NCI-H510A (cell line): ENCODE measurements at places on chromosomes 2 and 18.

DNA sequence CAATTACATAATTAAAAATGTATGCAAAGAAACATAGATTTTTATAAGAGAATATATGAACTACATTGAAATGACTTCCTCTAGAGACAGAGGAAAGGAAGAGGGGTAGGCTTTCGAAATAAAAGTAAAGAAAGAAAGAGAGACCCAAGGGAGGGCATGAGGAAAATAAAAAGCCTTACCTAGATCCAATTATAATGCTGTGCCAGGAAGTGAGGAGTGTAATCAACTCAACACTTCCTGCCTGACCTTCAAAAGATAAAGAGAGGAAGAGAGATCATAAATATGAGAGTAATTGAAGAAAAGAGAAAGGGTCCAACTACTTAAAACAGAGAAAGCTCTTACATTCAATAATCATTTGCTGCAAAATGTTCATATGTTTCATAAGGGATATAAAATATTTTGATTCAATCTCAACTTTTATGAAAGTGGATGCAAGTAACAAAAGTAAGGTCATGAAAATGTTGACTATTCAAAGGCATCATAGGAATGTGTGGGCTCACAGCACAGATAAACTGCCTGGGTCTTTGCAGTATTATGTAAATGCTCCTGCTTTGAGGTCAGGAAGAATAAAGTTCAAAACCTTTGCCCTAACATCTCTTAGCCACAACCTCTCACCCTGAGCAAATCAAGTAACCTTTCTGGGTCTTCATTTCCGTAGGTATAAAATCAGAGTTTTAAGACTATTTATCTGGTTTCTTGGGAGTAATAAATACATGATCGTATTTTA lies 1237.7 kb downstream of the LRP1B start:
- no peak for DNase-seq

DNA sequence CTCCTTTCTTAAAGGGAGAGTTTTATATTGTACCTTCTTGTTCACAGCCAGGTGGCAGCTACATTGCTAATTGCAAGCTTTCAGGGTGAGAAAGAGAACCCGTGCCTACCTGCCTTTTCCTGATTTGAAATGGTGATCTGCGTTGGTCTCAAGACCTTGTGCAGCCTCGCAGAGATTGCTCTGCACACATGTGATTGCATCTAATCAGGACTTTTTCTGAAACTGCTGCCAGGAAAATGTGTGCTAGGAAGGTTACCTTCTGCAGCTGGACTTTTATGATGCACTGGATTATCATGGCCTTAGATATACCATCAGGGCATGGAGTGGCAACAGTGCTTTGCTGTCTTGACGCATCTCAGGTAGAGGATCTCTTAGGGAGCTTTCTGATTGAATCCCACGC lies 45.1 kb downstream of the AGAP1 start:
- DNase-seq: no peak

DNA sequence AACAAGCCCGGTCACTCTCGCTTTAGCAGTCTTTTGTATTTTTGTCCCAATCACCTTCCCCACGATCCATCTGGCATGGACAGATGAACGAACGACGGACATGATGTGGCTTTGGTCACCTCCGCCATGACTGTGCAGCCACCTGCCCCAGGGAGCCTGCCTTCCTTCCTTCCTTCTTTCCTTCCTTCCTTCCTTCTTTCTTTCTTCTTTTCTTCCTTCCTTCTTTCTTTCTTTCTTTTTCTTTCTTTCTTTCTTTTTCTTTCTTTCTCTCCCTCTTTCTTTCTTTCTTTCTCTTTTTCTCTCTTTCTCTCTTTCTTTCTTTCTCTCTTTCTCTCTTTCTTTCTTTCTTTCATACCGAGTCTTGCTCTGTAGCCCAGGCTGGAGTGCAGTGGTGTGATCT lies 39.0 kb downstream of the ATP8B1 start:
- no peak for DNase-seq

- DNase-seq: no peak
Observed at GRCh38 chr2:222424276-222424728, at the start of gene SGPP2. TSS of gene SGPP2 (plus strand) at chr2:222424543. CDS start at chr2:222424603, 60 bp downstream.

GRCh38 chr2:43265421-43265820 lies 39.0 kb upstream of the ZFP36L2 start:
- no peak for DNase-seq

- DNase-seq: no peak
Observed at GRCh38 chr2:207967121-207967520, 58.2 kb downstream of the PLEKHM3 start.

GRCh38 chr2:96240341-96241038 lies 25.3 kb downstream of the TMEM127 start:
- peak; percentile 62 for DNase-seq

DNA sequence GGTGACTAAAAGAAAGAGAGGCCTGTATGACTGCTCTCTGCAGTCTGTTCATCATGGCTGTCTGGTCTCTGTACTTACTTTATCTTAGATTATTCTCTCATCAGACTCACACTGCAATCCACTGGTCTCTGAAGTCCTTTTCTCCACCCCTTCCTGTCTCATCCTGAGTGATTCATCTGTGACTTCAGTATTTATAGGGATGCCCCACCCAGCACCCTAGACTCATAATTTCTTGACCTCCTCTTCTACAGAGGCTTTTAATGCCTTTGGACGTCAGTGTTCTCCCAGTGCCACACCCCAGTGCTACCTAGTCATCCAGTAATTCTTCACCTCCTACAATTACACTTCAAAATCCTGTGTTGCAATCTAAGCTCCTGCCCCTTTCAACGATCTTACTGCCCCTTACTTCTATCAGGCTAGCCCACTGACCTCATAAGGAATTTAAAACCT lies 14.9 kb upstream of the ITPRID2 start:
- no peak for DNase-seq

DNA sequence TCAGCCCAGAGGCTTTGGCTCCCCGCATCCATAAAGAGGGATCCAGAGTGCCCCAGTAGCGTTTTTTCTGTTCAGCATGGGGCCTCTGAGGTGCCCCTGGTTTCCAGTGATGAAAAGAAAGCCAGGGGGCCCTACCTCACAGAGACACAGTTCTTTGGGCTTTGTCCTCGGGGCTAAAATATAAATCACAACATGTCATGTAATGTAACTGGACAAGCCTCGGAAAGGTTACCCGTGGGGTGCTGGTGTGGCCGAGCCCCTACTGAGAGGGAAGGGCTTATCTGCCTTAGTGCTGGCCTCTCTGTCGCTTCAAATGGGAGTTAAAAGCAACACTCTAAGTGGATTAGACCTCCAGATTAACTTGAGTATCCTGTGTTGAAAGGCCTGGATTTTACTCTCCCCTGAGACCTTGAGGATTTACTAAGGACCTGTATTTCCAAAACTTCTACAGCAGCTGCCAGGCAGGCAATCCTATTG lies 251.6 kb upstream of the APCDD1 start:
- DNase-seq: no peak

GRCh38 chr2:102735416-102736109 lies 26.3 kb upstream of the TMEM182 start:
- peak; percentile 21 for DNase-seq

- no peak for DNase-seq
Observed at GRCh38 chr2:195450552-195451113, 206.4 kb upstream of the SLC39A10 start.

DNA sequence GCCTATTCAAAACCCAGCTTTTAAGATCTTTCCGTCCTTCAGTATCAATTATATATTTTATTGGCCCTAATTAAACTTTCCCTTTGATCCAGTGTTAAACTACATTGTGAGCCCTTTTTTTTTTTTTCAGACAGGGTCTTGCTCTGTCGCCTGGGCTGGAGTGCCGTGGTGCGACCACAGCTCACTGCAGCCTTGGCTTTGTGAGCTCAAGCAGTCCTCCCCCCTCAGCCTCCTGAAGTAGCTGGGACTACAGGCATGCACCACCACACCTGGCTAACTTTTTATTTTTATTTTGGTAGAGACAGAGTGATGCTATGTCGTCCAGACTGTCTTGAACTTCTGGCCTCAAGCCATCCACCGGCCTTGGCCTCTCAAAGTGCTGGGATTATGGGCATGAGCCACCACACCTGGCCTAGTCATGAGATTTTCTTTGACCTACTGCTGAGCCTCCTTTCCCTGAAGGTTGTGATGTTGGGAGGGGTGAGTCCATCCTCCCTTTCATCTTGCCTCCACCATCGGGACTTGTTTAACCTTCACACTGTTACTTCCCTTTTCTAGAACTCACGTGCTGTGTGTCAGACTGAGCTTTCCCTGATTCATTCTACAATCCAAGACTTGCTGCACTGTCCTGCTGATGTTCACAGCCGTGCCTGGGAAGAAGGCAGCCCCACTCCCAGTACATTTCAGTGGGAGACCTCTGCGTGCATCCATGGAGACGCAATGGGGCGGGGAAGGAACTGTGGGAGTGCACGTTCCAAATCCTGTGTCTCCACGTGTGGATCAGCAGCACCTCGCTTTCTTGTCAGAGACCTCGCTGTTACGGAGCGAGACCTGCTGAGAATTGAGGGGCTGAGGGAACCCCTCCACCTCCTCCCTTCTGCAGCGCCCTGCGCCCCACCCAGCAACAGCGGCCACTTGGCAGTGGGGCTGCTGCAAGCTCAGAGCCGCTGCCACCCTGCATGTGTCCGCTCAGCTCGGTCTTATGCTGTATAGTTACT lies 10.8 kb downstream of the OXER1 start:
- no peak for DNase-seq

DNA sequence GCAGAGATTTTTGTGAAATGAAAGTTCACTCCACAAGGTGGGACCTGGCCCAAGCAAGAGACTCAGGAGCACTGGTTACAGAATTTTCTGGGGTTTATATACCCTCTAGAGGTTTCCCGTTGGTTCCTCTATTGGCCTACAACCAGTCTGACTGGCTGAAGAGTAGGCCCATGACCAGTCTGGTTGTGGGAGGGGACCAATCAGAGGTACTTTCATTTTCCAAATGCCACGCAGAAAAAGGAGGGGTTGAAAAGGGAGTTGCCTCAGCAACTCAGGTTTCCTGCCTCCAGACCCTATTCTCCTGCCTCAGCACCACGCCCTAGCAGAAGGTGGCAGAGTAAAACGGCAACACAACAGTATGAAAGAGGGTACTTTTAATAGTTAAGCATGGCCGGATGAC lies 98.4 kb downstream of the COLEC12 start:
- DNase-seq: no peak

DNA sequence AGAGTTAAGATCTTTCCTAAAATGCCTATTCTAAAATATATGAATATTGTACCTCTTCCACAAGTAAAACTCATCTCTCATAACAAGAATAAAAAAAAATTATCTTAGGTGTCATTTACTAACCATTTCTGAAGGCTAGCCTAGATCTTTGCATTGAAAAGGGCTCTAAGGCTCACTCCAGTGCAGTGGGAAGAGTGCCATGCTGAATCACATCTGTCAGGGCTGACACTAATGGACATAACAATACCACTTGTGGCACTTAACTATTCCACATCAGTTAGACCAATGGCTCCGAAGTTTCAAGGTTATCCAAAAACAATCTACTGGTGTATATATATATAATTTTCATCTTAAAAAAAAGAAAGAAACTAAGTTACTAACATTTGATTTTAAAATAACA lies 130.2 kb downstream of the EXOC6B start:
- peak; percentile 14 for DNase-seq

GRCh38 chr2:45930396-45930792 lies 278.9 kb downstream of the PRKCE start:
- DNase-seq: peak; percentile 74

DNA sequence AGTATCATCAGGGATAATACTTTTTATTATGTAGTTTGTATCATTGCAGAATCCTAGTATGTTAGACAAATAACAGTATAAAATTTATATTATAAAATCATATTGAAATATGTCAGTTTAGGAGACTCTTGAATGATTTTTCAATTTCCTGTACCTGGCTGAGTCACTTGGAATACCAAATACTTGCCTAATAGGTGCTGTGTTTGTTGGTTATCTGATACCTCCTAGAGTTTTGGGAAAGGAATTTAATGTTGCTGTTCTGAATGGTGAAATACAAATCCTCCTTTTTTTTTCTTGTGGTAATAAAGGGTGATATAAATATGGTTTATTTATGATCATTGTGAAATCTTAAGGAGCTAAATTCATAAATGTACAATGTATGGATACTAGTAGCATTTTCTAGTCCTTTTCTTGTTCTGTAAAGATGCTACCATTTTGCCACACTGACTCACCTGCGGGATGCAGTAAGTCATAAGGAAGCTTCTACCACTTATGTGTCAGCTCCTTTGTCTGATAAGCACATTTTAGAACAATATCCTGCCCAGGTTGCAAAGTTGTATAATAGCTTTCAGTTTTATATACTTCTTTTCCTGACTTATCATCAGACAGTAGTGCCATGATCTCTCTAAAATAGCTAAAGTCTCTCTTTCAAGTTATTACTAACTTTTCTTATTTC lies 465.5 kb downstream of the XIRP2 start:
- no peak for DNase-seq

- DNase-seq: no peak
Observed at GRCh38 chr2:216761809-216762208, 66.5 kb upstream of the IGFBP5 start.

- DNase-seq: no peak
Observed at GRCh38 chr2:206069417-206069816, 16.6 kb downstream of the INO80D start.

DNA sequence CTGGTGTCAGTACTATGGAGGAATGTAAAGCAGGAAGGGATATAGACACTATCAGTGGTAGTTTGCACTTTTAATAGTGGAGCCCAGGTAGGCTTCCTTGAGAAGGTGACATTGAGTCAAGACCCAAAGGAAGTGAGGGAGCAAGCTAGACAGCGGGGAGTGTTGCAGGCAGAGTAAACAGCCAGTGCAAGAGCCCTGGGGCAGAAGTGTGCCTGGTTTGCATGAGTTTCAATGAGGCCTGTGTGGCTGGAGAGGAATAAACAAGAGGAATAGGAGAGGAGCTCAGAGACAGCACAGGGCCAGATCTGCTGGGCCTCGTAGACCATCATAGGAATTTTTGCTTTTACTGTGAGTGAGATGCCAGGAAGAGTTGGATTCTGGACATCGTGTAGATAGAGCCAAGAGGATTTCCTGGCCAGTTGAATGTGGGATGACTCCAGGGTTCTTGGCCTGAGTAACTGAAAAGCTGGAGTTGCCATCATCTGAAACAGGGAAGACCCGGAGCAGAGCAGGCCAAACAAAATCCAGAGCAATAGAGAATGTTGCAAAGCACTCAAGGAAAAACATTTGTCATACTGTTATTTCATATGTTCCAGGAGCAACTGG lies 102.5 kb downstream of the SP3 start:
- DNase-seq: no peak

DNA sequence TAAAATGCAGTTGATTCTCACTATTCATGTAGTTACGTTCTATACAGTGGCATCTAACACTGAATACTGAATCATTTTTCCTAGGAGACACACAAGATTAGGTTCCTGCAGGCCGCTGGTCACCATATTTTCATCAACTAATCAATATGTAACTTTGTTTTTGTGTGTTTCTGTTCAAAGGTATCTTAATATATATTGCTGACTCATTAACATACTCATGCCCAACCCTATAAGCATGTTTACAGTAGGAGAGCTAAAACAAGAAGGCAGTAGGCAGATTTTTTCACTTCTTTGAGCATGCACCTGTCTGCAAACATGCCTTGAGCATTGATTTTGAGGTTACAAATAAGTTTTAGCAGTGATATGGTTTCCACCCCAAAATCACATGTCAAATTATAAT lies 30.3 kb upstream of the CNGA3 start:
- no peak for DNase-seq

- DNase-seq: no peak
Observed at GRCh38 chr2:117763804-117764203, 50.7 kb upstream of the DDX18 start.
